ENCODE measurements at places on chromosomes 11 and 22.

GRCh38 chr22:42077486-42078125, 1.9 kb upstream of the SMDT1 start:
- H3K4me1 ChIP-seq = peaks cover 15% of the 10 kb centered on the region
- H3K27me3 ChIP-seq = no peaks in the 10 kb centered on the region
- peak overlapping the region; percentile 98 for H3K27ac ChIP-seq
- no peak for DNase-seq
- H3K36me3 ChIP-seq = no peaks in the 10 kb centered on the region

- H3K27ac ChIP-seq = no peak overlapping the region
- DNase-seq = no peak
- H3K4me3 ChIP-seq = no peak overlapping the region
- no peaks in the 10 kb centered on the region for H3K4me1 ChIP-seq
- no peaks in the 10 kb centered on the region for H3K36me3 ChIP-seq
- H3K27me3 ChIP-seq = peaks cover 36% of the 10 kb centered on the region
Measured at GRCh38 chr11:64716473-64717267, 6.3 kb downstream of the NRXN2 start.

DNA sequence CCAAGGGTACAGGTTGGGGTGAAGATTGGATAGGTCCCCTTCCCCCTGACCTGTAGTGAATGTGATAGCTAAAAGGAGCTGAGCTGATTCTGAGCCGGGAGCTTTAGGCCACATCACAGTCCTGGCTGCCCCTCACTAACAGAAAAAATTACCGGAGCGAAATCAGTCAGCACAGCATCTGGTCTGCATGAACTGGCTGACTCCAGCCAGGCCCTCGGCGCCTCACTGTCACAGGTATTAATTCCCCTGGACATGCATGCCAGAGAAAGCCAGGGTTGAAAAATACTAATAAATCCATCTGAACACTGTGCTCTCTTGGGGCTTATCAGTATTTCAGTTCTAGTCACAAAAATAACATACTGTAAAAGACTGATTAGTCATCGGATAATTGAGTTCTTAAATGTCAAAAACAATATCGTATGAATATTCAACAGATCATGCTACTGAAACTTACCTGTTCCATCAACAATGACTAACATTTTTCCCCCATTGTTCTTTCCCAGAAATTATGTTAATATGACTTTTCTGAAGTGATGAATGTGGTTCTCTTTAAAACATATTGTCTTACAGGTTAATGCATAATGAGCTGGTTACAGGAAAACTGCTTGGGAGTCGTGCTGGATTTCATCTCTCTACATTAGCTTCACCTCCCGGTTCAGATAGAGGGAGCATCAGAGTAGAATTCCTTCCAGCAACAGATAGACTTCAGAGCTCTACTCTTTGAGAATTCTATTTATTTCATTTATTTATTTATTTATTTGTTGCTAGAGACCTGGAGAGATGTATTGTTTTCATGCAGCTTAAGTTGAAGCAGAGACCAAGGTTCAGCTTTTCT, 387.7 kb downstream of the NXPE2 start:
- H3K36me3 ChIP-seq = no peaks in the 10 kb centered on the region
- H3K4me3 ChIP-seq = no peak overlapping the region
- no peaks in the 10 kb centered on the region for H3K27me3 ChIP-seq
- H3K27ac ChIP-seq = no peak overlapping the region
- no peak for DNase-seq

DNA sequence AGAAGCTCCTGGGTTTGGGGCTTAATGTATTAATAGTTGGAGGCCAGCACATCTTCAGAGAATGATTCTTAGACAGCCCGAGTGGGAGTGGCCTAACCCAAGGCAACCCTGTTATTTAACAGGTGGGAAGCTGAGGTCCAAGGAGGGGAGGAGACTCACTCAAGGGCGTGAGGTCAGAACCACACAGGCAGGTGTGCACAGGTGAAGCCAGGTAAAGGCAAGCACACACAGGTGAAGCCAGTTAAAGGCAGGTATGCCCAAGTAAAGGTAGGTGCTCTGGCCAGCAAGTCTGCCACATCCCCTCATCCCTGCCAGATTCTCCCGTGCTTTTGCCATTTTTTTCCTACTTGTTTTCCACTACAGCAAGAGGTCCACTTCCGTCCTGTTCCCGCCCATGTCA, 2.9 kb upstream of the SHANK2 start:
- no peak overlapping the region for H3K27ac ChIP-seq
- DNase-seq = no peak
- H3K27me3 ChIP-seq = no peaks in the 10 kb centered on the region
- H3K4me3 ChIP-seq = no peak overlapping the region
- no peaks in the 10 kb centered on the region for H3K36me3 ChIP-seq

- peak overlapping the region; percentile 86 for H3K27ac ChIP-seq
- H3K36me3 ChIP-seq = no peaks in the 10 kb centered on the region
- peak overlapping the region; percentile 54 for H3K4me3 ChIP-seq
- H3K4me1 ChIP-seq = no peaks in the 10 kb centered on the region
- DNase-seq = peak; percentile 66
Measured at GRCh38 chr22:30694171-30694639, 469 bp upstream of the OSBP2 start.
